ENCODE measurements at places on chromosomes 5 and 9.

- no peak for DNase-seq
Measured at GRCh38 chr5:113330533-113331208, 104.1 kb downstream of the TSSK1B start.

GRCh38 chr5:33892620-33893137, 889 bp upstream of the ADAMTS12 start:
- no peak for DNase-seq

DNA sequence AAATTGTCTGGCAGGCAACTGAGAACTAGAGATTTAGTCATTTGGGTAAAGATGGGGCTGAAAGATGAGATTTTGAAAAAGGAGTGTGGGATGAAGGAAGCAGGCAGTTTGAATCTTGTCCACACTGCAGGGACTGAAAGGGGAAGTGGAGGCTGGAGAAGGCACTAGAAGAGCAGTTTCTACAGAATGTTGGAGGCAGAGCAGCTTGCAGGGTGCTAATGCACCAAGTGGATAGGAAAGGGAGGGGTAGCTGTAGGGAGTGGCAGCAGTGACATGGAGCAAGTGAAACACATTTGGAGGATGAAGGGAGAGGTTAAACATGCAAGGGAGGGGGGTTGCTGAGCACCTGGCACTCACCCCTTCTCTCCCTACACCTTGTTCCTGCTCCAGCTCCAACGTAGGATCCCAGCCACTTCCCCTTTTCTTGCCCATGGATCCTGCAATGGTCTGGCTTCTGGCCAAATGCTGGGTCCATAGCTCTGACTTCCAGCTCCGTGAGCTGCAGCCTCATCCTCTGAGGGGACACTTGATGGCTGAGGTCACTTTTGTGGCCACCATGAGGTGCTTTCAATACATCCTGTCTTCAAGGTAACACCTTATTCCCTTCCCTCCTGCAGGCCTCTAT, 30.0 kb upstream of the FGD3 start:
- DNase-seq, result no peak

GRCh38 chr5:120516805-120517204, 52.7 kb downstream of the PRR16 start:
- no peak for DNase-seq

GRCh38 chr9:25310961-25311360, 367.3 kb downstream of the TUSC1 start:
- no peak for DNase-seq

DNA sequence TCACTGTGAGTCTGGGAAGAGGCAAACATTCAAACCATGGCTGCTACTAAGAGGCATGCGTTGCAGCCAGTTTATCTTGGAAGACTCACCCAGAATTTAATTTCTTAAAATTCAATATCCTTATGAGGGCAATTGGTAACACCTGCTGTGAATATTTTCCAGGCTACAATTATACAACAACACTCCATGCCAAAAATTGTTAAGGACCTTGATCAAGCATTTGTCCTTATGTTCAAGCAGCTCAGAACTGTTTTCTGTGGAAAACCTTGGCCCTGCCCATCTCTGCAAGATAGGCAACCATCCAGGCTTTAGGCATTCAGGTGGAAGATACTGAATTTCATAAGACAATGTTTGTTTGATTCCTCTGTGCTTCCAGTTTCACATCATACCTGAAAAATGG, 327.8 kb downstream of the FBXL7 start:
- no peak for DNase-seq

GRCh38 chr9:15295761-15296405, 11.1 kb downstream of the TTC39B start:
- peak; percentile 27 for DNase-seq

DNA sequence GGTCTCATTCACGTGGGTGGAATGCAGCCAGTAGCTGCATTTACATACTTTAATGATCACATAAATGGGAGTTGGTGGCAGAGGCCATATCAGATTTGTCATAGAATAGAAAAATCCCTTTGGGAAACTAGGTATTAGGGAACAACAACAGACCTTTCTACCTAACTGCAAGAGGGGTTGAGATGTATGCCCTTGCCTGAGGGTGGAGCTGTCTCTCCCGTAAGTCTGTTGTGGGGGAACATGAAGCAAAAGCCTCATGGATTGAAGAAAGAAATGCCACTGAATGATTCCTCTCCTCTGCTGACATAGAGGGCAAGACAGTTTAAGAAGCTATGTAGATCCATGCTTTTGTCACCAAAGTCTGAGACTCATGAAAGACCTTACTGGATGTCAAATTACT, 461.3 kb downstream of the SPOCK1 start:
- no peak for DNase-seq

DNA sequence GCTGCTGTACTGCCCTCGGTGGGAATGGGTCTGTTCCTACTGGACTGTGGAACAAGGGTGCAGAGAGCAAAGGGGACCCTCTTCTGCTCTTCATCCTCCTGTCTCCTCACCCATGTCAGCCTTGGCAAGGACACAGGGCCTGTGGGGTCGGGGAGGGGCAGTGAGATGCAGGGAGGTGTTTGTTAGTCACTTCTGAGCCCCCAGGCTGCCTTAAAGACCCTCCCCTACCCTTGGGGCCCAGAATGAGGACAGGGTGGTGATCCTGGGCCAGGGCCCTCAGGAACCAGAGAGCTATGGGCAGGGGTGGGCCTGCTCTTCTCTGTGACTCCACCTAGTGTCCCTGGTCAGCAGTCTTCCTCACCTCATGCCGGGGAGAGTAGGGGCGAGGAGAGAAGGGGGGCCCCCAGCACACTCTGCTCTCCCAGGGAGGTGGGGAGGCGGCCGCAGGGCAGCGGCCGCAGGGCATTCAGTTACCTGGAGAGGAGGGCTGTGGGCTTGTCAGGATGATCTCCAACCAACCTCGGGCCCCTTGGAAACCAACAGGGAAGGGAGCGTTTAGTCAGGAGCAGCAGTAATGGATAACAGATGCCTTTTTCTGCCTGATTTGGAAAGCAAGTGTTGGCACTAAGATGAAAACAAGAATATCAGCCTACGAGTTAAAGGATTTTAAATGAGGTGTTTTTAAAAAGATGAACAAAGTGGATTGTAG, 62.0 kb upstream of the GARNL3 start:
- no peak for DNase-seq

DNA sequence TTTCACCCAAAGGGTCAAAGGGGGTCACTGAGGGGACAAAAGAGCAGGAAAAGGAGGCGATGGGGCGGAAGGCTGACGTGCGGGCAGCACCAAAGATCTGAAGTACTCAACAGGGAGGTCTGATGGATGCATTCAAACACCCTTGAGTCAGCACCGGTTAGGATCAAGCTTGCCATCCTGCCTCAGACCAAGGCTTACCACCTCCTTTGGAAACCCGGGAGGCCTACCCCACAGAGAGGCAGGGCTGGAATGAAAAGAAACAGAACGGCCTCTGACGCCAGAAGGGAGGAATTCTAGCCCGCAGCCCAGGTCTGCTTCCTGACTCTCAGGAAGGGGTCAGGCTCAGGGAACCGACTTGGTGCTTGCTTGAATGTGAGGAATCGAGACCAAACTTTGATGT, 125.6 kb downstream of the PAPPA start:
- no peak for DNase-seq

DNA sequence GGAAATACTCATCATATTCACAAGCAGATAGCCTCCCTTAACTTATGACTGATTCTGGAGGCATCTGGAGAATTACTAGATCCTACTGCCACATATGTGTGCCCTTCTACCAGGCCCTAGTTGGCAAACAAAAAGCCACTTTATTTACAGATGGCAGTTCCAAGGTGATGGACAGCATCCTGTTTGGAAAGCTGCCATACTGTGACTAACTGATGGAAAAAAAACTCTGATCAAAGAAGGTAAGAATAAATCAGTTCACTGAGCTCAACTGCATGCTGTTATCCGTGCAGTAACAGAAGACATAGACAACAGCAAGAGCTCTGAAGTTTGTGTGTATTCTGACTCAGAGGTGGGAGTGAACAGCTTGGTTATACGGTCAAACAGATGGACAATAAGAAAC, 279.8 kb upstream of the POU5F2 start:
- DNase-seq, result peak; percentile 66

GRCh38 chr5:73387601-73388305, 60.8 kb downstream of the FOXD1 start:
- DNase-seq, result peak; percentile 46

- no peak for DNase-seq
Measured at GRCh38 chr5:86665984-86666760, 48.4 kb downstream of the COX7C start.

DNA sequence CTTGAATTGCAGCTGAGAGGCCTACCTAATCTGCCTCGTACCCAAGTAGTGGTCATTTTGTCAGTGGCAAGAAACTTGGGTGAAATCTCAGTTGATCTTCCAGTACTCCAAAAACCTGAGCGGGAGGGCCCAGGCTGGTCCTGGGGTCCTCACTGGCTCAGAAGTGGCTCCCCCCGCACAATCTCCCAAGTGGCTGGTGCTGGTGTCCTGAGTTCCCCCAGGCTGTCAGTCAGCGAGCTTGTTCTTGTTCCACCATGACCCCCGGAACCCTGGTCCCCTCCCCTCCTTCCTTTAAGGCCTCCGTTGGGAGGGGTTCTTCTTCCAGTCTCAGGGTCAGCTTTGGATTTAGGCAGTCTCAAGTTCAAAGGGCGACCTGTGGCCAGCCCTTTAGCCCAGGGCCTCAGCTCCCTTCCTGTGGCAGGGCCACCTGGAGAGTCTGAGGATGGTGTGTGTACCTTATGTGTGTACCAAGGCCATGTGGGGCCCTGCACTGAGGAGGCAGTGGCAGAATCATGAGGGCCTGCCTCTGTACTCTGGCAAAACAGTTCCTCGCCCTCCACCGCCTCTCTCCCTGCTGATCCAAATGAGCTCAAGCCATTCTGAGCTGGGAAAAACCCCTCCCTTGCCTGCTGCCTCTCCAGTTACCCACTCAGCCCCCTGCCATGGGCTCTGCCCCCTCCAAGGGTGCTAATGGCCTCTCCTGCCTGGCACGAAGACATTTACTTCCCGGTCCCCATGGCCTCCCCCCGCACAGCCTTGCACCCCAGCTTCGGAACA, 4.5 kb upstream of the DBN1 start:
- DNase-seq, result no peak

DNA sequence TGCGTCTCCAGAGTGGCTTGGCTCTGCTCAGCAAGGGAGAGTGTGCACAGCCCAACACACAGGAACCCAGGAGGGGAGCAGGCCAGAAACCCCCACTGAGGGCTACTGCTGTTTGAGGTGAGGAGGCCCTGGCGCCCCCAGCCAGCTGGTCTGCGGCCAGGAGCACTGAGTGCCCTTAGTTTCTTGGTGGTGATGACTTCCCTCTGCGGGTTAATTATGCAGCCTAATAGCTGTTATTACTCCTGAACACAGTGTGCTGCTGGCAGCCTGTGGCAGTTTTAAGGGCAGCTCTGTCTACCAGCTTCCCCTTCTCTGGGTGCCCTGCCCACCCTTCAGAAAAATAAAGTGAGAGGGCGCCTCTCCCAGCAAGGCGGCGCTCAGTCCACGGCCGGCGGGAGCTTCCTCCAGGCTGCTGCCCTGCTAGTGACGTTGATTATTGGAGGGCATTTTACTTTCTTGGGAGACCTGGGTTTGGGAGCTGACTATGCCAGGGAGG, 19.2 kb downstream of the GADD45G start:
- DNase-seq, result peak; percentile 13

DNA sequence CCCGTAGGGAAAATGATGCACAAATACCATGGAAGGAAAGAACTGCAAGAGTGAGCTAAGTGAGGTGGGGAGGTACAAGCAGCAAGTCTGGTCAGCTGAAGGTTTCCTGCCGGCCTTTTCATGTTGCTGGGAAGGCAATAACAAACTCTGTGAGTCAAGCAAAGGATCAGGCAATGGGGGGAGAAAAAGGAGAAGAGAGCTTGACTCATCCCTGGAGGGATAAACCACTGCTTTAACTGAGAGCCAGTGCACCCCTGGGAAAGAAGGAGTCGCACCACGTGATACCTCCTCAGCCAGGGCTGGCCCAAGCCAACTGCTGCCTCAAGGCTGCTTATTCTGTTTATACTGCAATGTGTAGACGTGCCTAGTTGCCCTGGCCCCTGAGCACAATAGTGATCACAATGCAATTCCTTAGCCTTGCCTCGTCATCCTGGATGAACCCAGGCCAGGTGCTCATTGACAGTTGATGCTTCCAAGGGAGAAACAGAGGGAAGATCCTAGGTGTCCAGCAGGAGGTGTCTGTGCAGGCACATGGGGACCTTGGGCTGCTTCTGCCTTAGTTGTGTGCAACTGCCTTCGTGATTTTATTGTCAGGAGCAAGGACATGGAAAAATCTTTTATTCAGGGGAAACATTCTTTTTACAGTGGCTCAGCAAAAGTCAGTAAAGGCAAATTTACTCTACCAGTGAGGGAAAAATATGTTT, 203.0 kb upstream of the TUT7 start:
- no peak for DNase-seq

DNA sequence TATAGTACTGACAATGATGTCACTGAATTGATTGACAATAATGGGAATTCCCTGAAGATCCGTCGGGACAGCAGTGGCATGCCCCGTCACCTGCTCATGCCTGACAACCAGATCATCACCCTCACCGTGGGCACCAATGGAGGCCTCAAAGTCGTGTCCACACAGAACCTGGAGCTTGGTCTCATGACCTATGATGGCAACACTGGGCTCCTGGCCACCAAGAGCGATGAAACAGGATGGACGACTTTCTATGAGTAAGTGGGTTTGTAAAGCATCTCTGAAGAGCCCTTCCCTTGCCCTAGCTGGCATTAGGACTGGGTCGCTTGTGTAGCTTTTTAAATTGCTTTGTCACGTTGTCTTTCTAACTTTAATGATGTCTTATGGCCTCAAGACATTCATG, 72.7 kb upstream of the WWC1 start:
- DNase-seq, result no peak

GRCh38 chr5:104913841-104914281, 1351.3 kb upstream of the NUDT12 start:
- no peak for DNase-seq

GRCh38 chr5:168881427-168882149, 302.4 kb upstream of the PANK3 start:
- no peak for DNase-seq

GRCh38 chr9:131237931-131238401, 38.3 kb downstream of the FAM78A start:
- DNase-seq, result peak; percentile 55

GRCh38 chr9:83012168-83012921, 50.6 kb downstream of the RASEF start:
- no peak for DNase-seq

Data from NCI-H774 (cell line).